ENCODE measurements at places on chromosomes 6 and 20.

DNA sequence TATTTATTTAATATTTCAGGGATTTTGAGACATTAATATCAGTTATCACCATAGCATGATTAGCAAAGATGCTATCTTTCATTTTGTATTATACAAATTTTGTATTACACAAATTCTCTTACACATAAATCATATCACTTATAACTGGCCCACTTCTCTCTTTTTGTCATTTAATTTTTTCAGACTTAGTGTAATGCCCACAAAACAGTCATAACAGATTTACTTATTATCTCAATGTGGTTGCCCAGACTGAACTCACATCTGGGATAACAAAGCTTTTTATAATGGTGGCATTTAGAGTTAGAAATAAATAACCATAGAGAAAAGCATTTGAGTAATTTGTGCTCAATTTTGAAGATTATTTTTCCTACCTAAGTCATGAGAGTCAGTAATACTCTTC is 148.3 kb downstream of the TFAP2B start:
- no peak for DNase-seq

- no peak for DNase-seq
Observed at GRCh38 chr20:48060841-48061720, 275.8 kb upstream of the SULF2 start.

DNA sequence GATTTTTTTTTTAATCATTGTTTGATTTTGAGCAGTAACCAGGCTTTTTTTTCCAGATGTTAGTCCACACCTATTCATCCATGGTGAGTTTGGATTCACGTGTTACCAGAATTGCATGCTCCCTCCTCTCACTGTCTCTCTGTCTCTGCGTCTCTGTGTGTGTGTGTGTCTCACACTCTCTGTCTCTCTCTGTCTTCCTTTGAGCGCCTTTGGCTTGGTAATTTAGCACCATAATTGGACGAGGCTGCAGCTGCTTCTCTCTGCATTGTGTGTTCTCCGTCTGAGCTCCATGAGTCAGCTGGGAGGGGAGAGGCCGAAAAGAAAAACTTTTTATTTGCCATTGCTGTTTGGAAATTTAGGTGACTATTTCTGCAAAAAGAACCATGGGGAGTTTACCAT is 3.4 kb downstream of the TFAP2B start:
- DNase-seq: no peak

DNA sequence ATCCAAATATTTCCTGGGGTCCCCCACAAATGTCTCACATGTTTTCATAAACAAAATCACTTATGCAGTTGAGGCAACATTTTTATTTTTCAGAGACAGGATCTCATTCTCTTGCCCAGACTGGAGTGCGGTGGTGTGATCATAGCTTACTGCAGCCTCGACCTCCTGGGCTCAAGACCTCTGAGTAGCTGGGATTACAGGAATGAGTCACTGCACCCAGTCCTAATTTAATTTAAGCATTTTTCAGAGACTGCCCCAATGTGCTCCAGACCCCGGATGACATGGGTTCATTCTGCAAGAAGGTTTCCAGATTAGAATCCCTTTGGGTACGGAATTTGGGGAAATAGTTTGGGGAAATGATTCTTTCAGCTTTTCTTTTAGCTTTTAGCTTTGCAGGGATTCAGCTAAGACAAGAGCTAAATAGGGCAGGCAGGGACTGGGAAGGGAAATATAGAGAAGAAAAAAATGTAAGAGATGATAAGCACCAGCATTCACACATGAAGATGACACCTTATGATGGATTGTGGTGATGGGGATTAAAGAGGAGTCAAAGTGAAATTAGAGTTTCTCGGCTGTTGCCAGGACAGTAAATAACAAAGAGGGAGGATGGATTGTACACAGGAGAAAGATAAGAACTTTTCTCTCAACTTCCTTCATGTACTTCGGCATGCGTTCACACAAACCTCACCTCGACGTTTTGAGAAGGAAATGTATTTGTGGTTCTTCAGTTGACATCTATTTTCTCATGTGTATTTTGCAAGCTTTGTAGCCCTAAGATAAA is 169.4 kb upstream of the TAB2 start:
- DNase-seq: no peak

- no peak for DNase-seq
Observed at GRCh38 chr6:44321210-44321609, 8.1 kb upstream of the AARS2 start.

DNA sequence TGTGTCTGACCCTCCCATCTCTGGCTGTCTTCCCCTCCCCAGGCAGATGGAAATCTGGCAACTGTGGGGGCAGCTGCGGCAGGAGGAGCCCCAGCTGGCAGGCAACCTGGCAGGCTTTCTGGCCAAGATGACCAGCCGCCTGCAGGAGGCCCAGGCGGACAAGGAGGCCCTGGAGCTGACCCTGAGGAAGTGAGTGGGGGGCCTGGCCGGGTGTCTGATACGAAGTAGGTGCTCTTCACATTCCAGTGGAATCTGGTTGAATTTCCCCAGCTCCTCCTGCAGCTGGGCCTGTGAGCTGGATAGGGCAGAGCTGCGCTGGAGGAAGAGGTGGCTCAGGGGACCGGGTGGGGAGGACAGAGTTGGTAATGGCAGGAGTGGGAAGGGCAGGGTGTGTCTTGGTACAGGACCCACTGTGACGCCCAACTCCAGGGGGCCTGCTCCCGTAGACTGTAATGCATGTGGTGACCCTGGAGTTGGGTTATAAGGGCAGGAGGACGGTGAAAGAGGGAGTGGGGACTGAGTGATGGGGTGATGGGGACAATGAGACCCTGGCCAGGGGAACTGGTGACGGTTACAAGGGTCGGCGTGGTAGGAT is 19.7 kb downstream of the RAB44 start:
- no peak for DNase-seq

DNA sequence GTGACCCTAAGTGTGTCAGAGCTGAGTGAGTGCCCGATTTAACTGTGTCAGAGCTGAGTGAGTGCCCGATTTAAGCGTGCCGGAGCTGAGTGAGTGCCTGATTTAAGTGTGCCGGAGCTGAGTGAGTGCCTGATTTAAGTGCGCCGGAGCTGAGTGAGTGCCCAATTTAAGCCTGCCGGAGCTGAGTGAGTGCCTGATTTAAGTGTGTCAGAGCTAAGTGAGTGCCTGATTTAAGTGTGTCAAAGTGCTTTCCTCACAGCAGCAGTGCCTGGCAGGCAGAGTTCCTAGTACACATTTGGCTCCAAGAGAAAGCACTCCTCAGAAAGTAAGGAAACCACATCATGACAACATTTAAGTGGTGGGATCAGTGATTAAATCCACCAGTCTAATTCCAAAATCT is 13.2 kb downstream of the SERAC1 start:
- DNase-seq: no peak

GRCh38 chr6:4904461-4905025 is 99.3 kb downstream of the RPP40 start:
- DNase-seq: no peak

- no peak for DNase-seq
Observed at GRCh38 chr6:167122827-167123657, at the start of gene CCR6. CCR6 (plus strand) TSS chr6:167123096; CDS start chr6:167136135, 13,039 bp downstream.

DNA sequence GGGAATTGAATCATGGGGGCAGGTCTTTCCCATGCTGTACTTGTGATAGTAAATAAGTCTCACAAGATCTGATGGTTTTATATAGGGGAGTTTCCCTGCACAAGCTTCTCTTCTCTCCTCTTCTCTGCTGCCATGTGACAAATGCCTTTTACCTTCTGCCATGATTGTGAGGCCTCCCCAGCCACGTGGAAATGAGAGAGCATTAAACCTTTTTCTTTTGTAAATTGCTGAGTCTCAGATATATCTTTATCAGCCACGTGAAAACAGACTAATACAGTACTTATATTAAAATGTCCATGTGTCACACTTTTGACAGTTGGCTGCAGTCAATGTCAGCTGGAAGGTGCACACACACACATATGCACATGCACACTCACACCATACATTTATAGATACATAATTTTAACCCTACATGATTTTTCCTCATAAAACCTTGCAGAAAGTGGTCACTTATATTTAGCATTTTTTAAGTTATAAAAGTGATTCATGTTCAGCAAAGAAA is 128.9 kb downstream of the OTOR start:
- no peak for DNase-seq

DNA sequence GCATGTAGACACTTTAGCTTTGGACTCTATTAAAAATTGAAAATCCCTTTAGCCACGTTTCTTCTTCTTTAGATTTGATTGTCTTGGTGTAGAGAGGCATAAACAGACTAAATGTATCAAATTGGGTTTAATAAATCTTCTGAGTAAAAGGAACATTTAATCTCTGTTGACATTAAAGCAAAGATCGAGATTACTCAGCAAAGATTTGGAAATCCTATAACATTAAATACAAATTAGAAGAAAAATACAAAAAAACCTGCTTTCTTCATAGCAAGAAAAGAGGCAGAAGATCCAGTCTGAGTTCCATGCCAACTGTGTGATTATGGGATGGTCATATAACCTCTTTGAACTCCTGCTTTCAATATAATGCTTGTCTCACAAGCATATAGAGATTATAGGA is 172.3 kb downstream of the GJA1 start:
- DNase-seq: no peak

DNA sequence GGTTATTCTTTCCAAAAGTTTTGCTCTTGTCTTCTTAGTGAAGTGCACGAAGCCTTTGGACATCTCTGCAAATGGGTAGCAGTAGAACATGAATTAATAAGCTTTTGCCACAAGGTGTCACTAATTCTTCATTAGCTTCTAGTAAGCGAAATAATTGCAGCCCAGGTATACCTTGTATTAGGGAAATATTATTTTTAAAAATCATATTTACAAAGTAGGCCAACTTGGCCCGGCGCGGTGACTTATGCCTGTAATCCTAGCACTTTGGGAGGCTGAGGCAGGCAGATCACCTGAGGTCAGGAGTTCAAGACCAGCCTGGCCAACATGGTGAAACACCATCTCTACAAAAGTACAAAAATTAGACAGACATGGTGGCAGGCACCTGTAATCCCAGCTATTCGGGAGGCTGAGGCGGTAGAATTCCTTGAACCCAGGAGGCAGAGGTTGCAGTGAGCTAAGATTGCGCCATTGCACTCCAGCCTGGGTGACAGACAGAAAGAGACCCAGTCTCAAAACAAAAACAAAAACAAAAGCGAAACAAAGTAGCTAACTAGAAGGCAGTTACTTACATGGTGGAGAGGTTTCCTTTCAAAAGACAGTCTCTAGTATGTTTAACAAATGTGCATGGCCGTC is 8.8 kb upstream of the RSPH3 start:
- no peak for DNase-seq

DNA sequence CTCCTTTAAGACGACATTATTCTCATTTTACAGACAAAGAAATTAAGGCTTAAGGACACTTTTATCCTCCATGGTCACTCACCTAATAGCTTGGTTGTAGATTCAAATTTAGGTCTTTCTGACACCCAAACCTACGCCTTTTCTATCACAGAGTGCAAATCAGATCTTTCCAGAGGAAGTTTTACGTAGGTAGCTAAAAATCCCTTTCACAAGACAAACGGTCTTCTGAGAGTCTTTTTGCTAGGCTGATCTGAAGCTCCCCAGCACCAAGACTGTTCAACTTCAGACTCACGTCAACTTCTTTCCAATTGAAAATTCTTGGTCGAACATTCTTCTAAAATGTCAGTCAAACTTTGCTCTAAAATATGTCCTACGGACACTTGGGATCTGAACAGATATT is 46.5 kb downstream of the BLOC1S5 start:
- DNase-seq: no peak

All from NCI-H1930 (cell line).